ENCODE measurements at places on chromosomes 4 and X.

DNA sequence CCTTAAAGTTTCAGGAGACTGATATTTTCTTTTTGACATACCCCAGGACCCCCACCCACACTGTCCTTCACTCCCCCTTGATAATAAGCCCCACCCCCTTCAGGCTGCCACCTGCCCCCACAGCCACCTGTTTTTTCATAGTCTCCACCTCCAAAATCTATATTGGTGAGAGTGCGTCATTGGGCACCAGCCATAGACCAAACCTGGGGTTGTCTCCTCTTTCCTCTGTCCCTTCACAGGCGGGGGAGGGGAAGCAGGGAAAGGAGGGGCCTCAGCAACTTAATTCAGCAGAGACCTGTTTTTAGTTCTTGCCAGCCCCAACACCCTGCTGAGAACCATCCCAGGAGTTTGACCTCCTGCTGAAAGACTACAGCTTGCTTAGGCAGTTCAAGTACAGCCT is 1.1 kb downstream of the ARHGAP36 start:
- no peak overlapping the region for H3K27ac ChIP-seq
- no peak overlapping the region for H3K4me3 ChIP-seq
- H3K4me1 ChIP-seq, result no peaks in the 10 kb centered on the region
- no peaks in the 10 kb centered on the region for H3K27me3 ChIP-seq
- H3K36me3 ChIP-seq, result no peaks in the 10 kb centered on the region

GRCh38 chr4:159173886-159174285 is 71.0 kb downstream of the RAPGEF2 start:
- peaks cover 10% of the 10 kb centered on the region for H3K4me1 ChIP-seq
- no peaks in the 10 kb centered on the region for H3K27me3 ChIP-seq
- no peaks in the 10 kb centered on the region for H3K36me3 ChIP-seq
- no peak for DNase-seq
- no peak overlapping the region for H3K4me3 ChIP-seq
- H3K27ac ChIP-seq, result no peak overlapping the region

DNA sequence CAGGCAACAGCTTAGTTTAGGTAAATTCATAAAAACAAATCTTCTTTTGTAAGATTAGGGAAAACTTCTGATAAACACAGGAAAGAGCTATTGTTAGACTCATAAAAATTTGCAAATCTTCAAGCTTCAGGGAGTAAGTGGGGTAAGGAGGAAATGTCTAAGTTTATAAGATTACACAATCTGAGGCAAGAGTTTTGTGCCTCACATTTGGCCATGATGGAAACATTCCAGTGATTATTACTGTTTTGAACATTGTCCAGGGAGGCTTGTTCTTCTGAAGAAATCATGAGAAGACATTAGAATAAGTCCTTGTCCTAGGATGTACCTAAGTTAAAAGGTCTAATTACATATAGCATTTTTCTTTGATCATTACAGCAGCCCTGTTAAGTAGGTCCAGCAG is 72.8 kb downstream of the MAOB start:
- DNase-seq, result no peak
- H3K27me3 ChIP-seq, result no peaks in the 10 kb centered on the region
- H3K4me1 ChIP-seq, result no peaks in the 10 kb centered on the region
- H3K4me3 ChIP-seq, result no peak overlapping the region
- no peak overlapping the region for H3K27ac ChIP-seq

GRCh38 chr4:102608190-102608589 is 107.0 kb downstream of the NFKB1 start:
- H3K4me1 ChIP-seq, result no peaks in the 10 kb centered on the region
- no peak overlapping the region for H3K27ac ChIP-seq
- H3K27me3 ChIP-seq, result no peaks in the 10 kb centered on the region
- H3K36me3 ChIP-seq, result peaks cover 20% of the 10 kb centered on the region
- no peak overlapping the region for H3K4me3 ChIP-seq
- no peak for DNase-seq

DNA sequence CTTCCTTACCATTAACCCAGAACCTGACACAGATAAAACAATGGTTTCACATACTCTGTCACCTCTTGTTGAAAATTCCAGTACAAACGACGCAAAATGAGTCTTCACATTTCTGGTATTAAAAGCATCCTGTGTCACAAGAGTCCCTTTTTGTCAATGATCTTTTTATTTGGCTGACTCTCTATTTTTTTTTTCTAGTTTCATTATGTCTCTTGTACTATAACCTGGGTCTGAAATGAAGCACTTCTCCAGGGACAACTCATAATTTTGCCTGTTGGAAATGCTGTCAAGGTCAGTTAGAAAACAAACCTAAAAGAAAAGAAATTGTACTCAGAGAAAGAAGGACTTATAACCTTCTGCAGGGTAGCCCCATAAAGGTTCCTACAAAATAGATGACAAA is 93.1 kb downstream of the NR3C2 start:
- no peaks in the 10 kb centered on the region for H3K36me3 ChIP-seq
- H3K27ac ChIP-seq, result no peak overlapping the region
- no peak for DNase-seq
- no peak overlapping the region for H3K4me3 ChIP-seq
- no peaks in the 10 kb centered on the region for H3K27me3 ChIP-seq

DNA sequence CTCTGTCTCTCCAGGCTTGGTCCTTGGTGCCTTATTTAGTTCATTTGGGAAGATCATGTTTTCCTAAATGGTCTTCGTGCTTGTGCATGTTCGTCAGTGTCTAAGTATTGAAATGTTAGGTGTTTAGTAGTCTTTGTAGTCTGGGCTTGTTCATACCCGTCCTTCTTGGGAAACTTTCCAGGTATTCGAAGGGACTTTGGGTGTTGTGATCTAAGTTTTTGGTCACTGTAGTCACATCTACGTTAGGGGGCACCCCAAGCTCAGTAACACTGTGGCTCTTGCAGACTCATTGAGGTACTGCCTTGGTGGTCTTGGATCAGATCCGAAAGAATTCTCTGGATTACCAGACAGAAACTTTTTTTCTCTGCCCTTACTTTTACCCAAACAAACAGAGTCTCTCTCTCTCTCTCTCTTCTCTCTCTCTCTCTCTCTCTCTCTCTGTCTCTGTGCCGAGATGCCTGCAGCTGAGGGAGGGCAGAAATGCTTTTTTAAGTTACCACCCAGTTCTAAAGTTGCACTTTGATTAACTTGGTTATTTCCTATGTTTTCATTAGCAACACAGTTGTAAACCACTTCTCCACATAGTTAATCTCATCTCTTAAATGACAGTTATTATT is 67.6 kb upstream of the SLC7A3 start:
- no peaks in the 10 kb centered on the region for H3K4me1 ChIP-seq
- H3K27me3 ChIP-seq, result no peaks in the 10 kb centered on the region
- H3K27ac ChIP-seq, result no peak overlapping the region
- H3K36me3 ChIP-seq, result no peaks in the 10 kb centered on the region

DNA sequence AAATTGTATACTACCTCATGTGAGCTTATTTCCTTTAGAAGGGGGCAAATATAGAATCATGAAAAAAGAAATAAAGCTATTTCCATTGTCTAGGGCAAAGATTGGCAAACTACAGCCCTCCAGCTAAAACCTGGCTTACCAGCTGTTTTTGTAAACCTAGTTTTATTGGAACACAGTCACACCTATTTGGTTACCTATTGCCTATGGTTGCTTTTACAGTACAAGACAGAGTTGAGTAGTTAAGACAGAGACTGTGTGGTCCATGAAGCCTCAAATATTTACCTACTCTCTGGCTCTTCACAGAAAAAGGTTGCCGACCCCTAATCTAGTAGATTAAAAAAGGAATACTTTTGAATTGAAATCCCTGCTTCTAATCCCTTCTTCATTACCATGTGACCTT is 88.8 kb upstream of the ENPP6 start:
- no peaks in the 10 kb centered on the region for H3K36me3 ChIP-seq
- H3K27ac ChIP-seq, result no peak overlapping the region
- H3K4me3 ChIP-seq, result no peak overlapping the region
- peak; percentile 16 for DNase-seq
- H3K4me1 ChIP-seq, result peaks cover 9% of the 10 kb centered on the region
- no peaks in the 10 kb centered on the region for H3K27me3 ChIP-seq

DNA sequence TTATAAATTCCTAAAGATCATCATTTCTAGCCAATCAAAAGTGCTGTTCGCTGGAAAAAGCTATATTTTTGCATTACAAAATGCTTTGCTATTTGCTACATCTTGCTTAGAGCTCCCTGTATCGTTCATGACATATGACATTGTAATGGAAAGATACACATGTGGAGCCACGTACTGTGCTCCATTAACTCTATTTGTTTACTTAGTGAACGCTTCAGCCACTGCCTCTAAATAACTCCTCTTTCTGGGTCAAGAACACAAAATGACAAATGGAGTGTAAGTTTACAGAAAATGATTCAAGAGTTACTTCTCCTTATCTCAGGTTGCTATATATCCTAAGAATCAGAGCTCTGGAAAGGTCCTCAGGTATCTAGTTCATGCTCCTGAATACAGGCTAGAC is 329.1 kb upstream of the SMIM31 start:
- H3K4me3 ChIP-seq, result no peak overlapping the region
- H3K27me3 ChIP-seq, result no peaks in the 10 kb centered on the region
- no peak for DNase-seq
- no peak overlapping the region for H3K27ac ChIP-seq
- no peaks in the 10 kb centered on the region for H3K4me1 ChIP-seq

GRCh38 chr4:173125216-173125812 is 43.3 kb upstream of the GALNT7 start:
- no peak overlapping the region for H3K27ac ChIP-seq
- no peak overlapping the region for H3K4me3 ChIP-seq
- DNase-seq, result no peak
- no peaks in the 10 kb centered on the region for H3K27me3 ChIP-seq

- H3K27me3 ChIP-seq, result no peaks in the 10 kb centered on the region
- no peak overlapping the region for H3K4me3 ChIP-seq
- no peaks in the 10 kb centered on the region for H3K36me3 ChIP-seq
- H3K27ac ChIP-seq, result no peak overlapping the region
- DNase-seq, result no peak
Measured at GRCh38 chrX:17078031-17078720, 131.7 kb downstream of the REPS2 start.

DNA sequence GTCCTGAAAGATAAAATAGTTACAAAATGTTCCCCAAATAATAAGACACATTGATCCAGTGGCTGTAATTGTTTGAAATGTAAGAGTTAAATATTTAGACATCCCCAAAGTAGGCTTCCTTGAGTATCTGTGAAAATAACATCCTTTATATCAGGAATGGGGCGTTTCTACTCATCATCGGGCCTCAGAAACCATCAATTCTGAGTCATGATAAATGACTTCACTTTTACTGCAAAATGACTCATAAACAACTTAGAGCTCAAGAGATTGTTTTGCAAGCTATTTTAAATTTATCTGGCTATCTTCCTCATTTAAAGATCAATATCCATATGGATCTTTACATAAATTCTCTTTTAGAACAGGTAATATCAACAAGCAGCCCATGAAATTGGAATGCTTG is 369.4 kb upstream of the CNKSR2 start:
- no peak for DNase-seq
- no peak overlapping the region for H3K27ac ChIP-seq
- H3K36me3 ChIP-seq, result no peaks in the 10 kb centered on the region
- H3K4me1 ChIP-seq, result no peaks in the 10 kb centered on the region

GRCh38 chrX:118974088-118974907 is at the start of gene LONRF3:
Gene LONRF3, plus strand, starts transcription at chrX:118974618. Its CDS starts 163 bp downstream, at chrX:118974781.
- DNase-seq, result peak; percentile 80
- H3K27ac ChIP-seq, result peak within 1 kb of the TSS; percentile 74
- peaks cover 7% of the 10 kb centered on the region for H3K27me3 ChIP-seq
- no peaks in the 10 kb centered on the region for H3K36me3 ChIP-seq
- H3K4me1 ChIP-seq, result peaks cover 8% of the 10 kb centered on the region
- H3K4me3 ChIP-seq, result peak within 1 kb of the TSS; percentile 48
